ENCODE measurements at places on chromosomes 12 and 14. TPM values are rescaled to one million over a fixed set of nuclear protein-coding genes. Genes with fewer than 3 reads are reported as not detected.

- H3K4me1 ChIP-seq = no peaks in the 10 kb centered on the region
- H3K27ac ChIP-seq = no peak overlapping the region
- no peaks in the 10 kb centered on the region for H3K36me3 ChIP-seq
- DNase-seq = no peak
- peaks cover 3% of the 10 kb centered on the region for H3K27me3 ChIP-seq
Observed at GRCh38 chr12:130955238-130955816, 1.6 kb downstream of the ADGRD1 start.

GLIPR1L2 gene
- total RNA-seq = 3.7 TPM

DNA sequence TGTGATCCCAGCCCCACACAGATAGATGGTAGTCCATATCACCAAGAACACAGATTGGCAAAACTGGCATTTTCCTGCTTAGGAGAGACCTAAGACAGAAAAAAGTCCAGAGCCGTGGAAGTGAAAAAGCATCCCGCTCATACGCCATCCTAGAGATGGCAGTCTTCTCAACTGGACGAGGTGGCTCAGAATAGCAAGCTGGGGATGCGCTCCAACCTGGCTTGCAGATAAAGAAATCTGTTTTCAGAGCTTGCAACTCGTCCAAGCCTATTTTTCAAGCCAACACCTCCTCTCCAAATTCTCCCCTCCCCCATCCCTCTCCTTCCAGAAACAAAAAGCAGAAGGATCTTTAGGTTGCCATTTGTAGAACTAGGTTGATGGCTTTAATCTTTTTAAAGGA is 74.3 kb upstream of the OTX2 start:
- no peaks in the 10 kb centered on the region for H3K36me3 ChIP-seq
- no peak overlapping the region for H3K4me3 ChIP-seq
- peaks cover 10% of the 10 kb centered on the region for H3K27me3 ChIP-seq
- no peaks in the 10 kb centered on the region for H3K4me1 ChIP-seq
- no peak for DNase-seq

GRCh38 chr12:84016956-84017355 is 895.6 kb downstream of the SLC6A15 start:
- H3K4me1 ChIP-seq = no peaks in the 10 kb centered on the region
- H3K27me3 ChIP-seq = no peaks in the 10 kb centered on the region
- H3K4me3 ChIP-seq = no peak overlapping the region
- DNase-seq = no peak
- H3K36me3 ChIP-seq = no peaks in the 10 kb centered on the region
- H3K27ac ChIP-seq = no peak overlapping the region

GRCh38 chr12:73863546-73863945 is 674.1 kb upstream of the ATXN7L3B start:
- H3K27me3 ChIP-seq = no peaks in the 10 kb centered on the region
- DNase-seq = no peak
- H3K4me3 ChIP-seq = no peak overlapping the region
- H3K4me1 ChIP-seq = no peaks in the 10 kb centered on the region
- no peaks in the 10 kb centered on the region for H3K36me3 ChIP-seq

DNA sequence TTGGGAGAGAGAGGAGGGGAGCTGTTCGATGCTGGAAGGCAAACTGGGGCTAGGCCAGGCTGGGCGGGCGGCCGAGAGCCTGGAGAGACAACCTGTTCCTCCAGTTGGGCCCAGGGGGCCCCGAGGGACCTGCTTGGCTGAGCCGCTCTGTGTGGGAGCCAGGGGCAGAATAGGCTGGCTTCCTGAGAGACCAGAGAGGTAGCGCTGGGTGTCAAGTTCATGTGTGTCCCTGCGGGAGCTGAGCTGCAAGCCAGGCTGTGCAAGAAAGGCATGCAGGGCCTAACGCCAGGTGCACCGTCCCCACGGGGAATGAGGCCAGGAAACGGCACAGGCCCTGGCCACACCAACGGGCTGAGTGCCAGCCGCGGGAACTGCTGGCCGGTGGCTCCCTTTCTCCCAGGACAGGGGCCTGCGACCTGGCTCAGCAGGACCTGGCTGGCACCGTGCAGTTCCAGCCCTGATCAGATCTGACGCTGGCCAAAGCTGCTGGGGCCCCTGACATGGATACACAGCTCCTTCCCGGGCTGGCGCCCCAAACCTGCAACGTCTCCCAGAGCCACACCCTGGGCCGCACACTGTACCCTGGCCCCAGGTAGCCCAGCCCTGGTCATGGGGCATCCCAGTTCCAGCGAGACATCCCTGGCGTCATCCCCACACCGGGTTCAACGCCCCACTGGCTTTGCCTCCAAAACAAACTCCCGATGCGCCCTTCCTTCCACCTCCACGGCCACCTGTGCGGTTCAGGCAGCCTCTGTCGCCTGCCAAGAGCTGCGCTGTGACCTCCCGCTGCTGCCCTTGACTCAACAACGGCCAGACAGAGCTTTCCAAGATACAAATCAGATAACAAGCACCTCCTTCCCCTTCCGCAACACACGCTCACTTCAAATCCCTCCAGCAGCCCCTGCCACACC is 65.0 kb downstream of the RFLNA start:
- peak; percentile 79 for DNase-seq
- H3K4me1 ChIP-seq = peaks cover 41% of the 10 kb centered on the region
- H3K27ac ChIP-seq = peak overlapping the region; percentile 76
- H3K27me3 ChIP-seq = no peaks in the 10 kb centered on the region

CLEC14A gene
- 11.9 TPM for total RNA-seq

GRCh38 chr12:12032260-12032791 is 38.4 kb upstream of the BCL2L14 start:
- no peak overlapping the region for H3K27ac ChIP-seq
- no peak for DNase-seq
- H3K27me3 ChIP-seq = no peaks in the 10 kb centered on the region
- no peaks in the 10 kb centered on the region for H3K4me1 ChIP-seq

DNA sequence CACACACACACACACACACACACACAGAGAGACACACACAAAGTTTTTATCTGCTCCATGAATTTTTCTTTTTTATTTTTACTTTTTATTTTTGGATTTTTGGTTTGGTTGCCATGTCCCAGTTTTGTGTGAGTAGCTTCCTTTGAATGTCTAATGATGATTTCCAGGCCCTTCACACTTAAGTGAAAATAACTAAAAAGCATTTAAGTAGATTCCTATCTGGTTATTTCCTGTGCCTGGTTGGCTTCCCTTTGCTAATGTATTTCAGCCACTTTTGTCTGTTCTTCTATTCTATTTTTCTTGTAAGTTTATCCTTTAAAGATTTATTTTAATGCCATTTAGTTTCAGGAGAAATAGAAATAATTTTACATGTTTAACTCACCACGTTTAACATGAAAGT is 755.4 kb downstream of the SLC6A15 start:
- no peak for DNase-seq
- no peak overlapping the region for H3K4me3 ChIP-seq
- H3K27ac ChIP-seq = no peak overlapping the region
- H3K27me3 ChIP-seq = no peaks in the 10 kb centered on the region

DNA sequence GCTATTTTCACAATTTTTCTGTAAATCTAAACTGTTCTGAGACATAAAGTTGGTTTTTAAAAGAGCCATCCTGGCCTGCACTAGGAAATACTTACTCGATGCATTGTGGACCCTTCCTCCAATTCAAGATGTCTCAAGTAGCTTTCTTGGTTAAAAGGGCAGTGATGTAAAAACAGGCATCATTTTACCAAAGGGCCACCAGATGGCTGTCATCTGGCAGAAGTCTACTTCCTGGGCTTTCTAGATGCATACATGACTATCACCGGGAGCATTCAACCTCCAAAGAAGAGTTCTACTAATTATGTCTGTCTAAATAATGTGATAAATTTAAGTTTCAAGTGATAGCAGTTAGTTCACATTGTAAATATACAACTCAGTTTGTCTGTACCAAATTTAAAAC is 96.8 kb upstream of the FRMD6 start:
- H3K4me3 ChIP-seq = no peak overlapping the region
- no peaks in the 10 kb centered on the region for H3K36me3 ChIP-seq
- no peak for DNase-seq
- H3K27ac ChIP-seq = no peak overlapping the region
- peaks cover 4% of the 10 kb centered on the region for H3K4me1 ChIP-seq

NABP2 gene
- 23.8 TPM for total RNA-seq

GRCh38 chr12:45655186-45655585 is 74.3 kb upstream of the ARID2 start:
- H3K27me3 ChIP-seq = no peaks in the 10 kb centered on the region
- H3K4me1 ChIP-seq = no peaks in the 10 kb centered on the region
- no peak overlapping the region for H3K27ac ChIP-seq
- DNase-seq = no peak
- no peaks in the 10 kb centered on the region for H3K36me3 ChIP-seq
- no peak overlapping the region for H3K4me3 ChIP-seq

- H3K4me3 ChIP-seq = no peak overlapping the region
- H3K4me1 ChIP-seq = no peaks in the 10 kb centered on the region
Observed at GRCh38 chr14:27863166-27863565, 903.4 kb upstream of the FOXG1 start.

DNA sequence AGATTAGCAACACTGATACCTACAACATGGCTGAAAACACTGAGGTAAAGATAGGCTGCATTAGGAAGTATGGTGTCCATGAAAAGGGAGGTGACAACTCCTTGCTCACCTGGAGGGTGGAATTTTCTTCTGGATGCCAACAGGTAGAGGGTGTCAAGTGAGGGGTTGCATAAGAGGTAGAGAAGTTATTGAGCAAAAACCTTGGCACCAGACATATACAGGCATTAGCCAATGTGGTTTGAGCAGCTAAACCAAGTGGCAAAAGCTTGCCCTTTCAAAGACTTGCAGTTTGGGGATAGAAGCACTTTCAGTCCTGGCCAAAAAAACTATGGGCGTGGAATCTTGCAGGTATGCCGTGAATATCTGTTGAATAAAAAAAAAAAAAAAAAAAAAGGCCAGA is 3.8 kb downstream of the RITA1 start:
- H3K4me1 ChIP-seq = peaks cover 15% of the 10 kb centered on the region
- no peaks in the 10 kb centered on the region for H3K36me3 ChIP-seq
- DNase-seq = no peak
- no peaks in the 10 kb centered on the region for H3K27me3 ChIP-seq
- H3K27ac ChIP-seq = no peak overlapping the region
- H3K4me3 ChIP-seq = no peak overlapping the region

GRCh38 chr14:97138801-97139200 is 341.6 kb downstream of the VRK1 start:
- H3K27ac ChIP-seq = no peak overlapping the region
- H3K4me1 ChIP-seq = no peaks in the 10 kb centered on the region
- no peak for DNase-seq
- H3K36me3 ChIP-seq = no peaks in the 10 kb centered on the region

OR4Q3 gene
- not detected for total RNA-seq

DNA sequence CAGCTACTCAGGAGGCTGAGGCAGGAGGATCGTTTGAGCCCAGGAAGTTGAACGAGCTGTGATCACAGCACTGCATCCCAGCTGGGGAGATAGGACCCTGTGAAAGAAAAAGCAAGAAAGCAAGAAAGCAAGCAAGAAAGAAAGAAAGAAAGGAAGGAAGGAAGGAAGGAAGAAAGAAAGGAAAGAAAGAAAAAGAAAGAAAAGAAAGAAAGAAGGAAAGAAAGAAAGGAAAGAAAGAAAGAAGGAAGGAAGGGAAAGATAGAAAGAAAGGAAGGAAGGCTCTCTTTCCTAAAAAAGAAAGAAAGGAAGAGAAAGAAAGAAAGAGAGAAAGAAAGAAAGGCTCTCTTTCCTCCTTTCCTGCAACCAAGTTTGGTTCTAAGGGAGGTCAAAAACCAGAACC is 380.3 kb downstream of the PCNX1 start:
- no peaks in the 10 kb centered on the region for H3K36me3 ChIP-seq
- H3K27me3 ChIP-seq = no peaks in the 10 kb centered on the region
- DNase-seq = no peak
- no peak overlapping the region for H3K4me3 ChIP-seq
- no peak overlapping the region for H3K27ac ChIP-seq

DNA sequence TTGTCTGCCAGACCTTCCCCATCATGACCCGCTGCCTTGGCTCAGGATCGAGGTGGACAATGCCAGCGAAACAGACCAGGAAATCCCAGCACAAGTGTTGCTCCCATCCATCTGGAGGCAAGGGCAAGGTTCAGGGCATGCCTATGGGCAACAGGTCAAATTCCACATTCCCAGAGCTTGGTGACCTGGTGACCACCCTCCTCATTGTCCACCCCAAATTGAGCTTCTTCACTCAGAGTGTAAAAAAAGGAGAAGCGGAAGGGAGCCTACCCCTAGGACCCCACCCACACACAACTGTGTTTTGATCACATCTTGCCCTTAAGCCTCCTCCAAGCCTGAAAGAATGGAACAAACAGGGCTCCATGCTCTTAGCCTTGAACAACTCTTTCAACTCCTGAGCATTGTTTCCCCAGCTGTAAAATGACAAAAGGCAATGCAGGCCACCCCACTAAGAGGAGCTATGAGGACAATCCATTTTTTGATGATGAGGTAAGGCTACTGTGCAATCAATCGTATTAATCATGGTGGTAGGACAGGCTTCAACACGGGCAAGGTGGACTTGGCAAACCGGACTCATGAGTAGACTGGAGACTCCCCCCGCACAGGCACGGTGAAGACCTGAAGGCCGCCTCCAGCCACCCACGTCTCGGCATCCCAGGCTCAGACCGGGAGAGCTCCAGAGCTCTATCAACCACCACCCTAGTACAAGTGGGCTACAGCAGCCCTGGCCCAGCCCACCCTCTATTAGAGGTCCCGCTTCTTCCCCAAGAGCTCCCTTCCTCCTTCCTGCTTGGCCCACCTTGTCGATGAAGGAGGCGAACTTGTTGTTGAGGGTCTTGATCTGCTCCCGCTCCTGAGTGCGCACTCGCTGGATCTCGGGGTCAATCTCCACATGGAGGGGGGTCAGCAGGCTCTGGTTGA is 866 bp downstream of the KRT79 start:
- no peaks in the 10 kb centered on the region for H3K4me1 ChIP-seq
- H3K36me3 ChIP-seq = no peaks in the 10 kb centered on the region
- H3K27me3 ChIP-seq = peaks cover 21% of the 10 kb centered on the region
- no peak overlapping the region for H3K27ac ChIP-seq
- H3K4me3 ChIP-seq = no peak overlapping the region

DNA sequence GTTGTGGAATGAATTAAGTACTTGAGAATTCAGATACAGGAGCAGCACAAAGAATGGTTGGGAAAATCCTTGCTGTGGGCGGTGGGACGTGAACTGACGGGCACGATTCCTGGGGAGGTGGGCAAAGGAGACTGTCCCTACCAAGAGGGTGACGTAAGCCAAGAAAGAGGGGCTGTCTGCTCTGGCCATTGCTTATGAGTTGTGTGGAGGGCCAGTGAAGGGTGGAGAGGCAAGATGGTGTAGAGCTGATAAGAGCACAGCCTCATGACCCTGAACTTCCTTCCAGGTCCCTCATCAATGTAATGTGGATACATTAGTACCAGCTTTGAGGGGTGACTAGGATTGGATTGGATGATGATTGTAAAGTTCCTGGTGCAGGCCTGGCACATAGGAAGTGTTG is 50.2 kb downstream of the WDR20 start:
- peaks cover 77% of the 10 kb centered on the region for H3K4me1 ChIP-seq
- no peaks in the 10 kb centered on the region for H3K36me3 ChIP-seq
- peak overlapping the region; percentile 74 for H3K27ac ChIP-seq
- no peak for DNase-seq
- H3K4me3 ChIP-seq = no peak overlapping the region

DEGS2 gene
- total RNA-seq = 0.06 TPM

DNA sequence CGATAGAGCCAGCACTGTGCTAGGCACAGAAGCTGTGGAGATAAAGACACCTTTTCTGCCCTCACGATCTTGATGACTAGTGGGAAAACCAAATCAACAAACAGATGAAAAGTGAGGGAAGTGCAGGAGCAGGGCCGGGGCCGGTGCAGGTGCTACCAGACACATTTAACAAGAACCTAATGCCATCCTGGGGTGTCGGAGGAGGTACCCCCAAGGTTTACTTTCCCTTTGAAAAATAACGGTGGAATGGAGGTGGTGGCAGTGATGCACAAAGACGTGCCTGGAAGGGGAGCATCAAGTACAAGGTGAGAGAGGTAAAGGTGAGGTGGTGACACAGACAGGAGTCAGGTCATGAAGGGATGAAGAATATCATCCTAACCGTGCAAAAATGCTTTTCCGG is 22.1 kb downstream of the SLC6A13 start:
- H3K36me3 ChIP-seq = no peaks in the 10 kb centered on the region
- H3K4me1 ChIP-seq = no peaks in the 10 kb centered on the region
- no peaks in the 10 kb centered on the region for H3K27me3 ChIP-seq

SYT10 gene
- total RNA-seq = 1.1 TPM
